NCI-H226 (cell line): ENCODE measurements at places on chromosomes 5 and 9.

DNA sequence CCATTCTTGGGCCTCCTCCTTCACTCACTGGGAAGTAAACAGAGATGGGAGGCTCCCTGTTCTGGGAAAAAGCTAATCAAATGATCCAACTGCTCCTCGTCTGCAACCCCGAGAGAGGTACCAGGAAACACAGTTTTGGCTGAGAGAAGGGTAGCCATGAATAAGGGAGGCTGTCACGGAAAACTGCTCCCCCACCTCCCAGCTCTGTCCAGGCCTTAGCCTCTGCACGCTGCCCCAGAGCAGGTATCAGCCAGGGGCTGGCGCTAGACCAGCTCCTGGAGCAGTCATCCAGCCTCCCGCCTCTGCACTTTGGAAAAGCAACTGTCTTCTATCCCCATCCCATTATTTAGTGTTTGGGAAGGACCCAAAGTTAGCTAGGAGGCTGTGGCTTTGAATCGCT lies 266.1 kb downstream of the NDUFS4 start:
- DNase-seq: no peak

- no peak for DNase-seq
Observed at GRCh38 chr5:114790403-114790792, 379.3 kb downstream of the TRIM36 start.

GRCh38 chr5:179146277-179146676 lies 86.1 kb downstream of the ZNF354C start:
- no peak for DNase-seq

- no peak for DNase-seq
Observed at GRCh38 chr5:91642581-91642980, 259.5 kb upstream of the ARRDC3 start.
